Small intestine (tissue), 16 donors: ENCODE measurements at places on chromosomes 1 and 21.

- no peak for DNase-seq
Observed at GRCh38 chr1:156069490-156070455, 8.8 kb downstream of the RAB25 start.

GRCh38 chr1:76294482-76295194, 220.1 kb downstream of the ST6GALNAC3 start:
- no peak for DNase-seq

DNA sequence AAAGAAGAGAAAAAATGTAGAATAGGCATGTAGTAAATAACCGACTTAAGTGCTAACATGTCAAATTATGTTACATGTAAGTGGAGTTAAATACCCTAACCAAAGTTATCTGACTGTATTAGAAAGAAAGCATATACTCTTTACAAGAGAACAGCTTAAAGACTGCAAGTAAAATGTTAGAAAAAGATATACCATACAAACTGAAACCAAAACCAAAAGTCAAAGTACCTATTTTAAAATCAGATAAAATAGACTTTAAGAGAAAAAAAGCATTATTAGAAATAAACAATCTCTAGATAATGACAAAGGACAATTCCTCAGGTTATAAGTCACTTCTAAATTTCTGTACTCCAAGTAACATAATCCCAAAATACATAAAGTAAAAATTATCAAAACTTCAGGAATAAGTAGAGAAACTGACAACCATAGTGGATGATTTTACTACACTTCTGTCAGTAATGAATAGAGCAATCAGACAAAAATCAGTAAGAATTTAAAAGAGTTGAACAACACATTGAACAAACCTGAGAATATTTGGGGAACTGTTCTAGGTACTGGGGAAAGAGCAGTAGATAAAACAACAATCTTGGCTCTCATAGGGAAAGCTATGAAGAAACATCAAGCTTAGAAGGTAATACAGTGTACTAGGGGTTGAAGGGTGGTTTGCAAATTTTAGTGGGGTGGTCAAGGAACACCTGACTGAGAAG, 127.3 kb downstream of the TBX19 start:
- DNase-seq = peak; percentile 21

DNA sequence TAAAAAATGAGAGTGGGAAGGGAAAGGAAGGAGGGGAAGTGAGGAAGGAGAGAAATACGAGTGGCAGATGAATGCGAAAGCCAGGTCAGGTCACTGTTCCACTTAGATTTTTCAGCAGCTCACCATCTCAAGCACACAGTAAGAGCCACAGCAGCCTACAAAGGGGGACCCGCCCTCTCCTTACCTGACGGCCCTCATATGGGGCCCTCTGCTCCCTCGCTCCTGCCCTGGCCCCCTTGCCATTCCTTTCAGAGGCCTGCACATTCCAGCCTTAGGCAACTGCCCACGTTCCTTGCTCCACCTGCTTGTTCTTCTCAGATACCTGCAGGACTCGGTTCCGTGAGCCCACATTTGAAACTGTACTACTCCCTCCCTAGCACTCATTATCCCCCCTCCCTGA, 22.0 kb downstream of the VPS26C start:
- DNase-seq = peak; percentile 15

GRCh38 chr1:43414634-43415223, 25.0 kb downstream of the SZT2 start:
- peak; percentile 61 for DNase-seq
